ENCODE measurements at places on chromosomes 5 and 9.

GRCh38 chr5:71600783-71601182, 13.6 kb downstream of the MCCC2 start:
- no peak for DNase-seq

- no peak for DNase-seq
Observed at GRCh38 chr9:137370865-137371520, 52.0 kb downstream of the EXD3 start.

DNA sequence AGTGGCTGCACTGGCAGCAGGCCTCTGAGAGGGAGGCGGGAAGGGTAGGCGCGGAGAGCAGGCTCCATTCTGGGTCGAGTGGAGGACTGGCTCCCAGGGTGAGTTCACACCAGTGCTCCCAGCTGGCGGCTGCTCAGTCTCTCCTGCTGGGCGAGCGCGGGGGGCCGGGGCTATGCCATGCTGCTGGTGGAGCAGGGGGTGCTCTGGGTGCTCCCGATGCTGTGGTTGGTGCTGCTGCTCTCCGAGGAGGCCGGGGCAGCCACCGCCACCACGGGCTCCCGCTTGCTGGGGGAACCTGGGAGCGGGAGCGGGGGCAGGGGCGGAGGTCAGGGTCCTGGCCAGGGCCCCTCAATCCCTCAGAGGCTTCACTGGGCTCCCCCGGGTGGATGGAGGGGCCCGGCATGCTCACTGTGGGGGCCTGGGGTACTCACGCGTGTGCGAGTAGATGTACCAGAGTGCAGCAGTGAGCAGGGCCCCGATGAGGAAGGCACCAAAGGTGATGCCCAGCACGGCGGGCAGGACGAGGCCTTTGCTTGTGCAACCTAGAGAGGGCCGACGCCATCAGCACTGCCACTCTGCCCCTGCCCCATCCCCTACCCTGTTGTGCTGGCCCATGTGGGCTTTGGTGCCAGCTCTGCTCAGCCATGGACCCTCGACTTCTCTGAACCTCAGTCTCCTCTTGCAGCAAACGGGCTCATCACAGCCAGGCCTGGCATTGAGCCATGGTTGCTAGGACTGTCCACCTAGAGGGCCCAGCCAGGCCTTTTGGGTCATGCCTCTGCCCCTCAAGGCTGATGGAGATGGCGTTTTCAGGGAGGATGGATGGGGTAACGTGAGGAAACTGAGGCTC, 13.1 kb downstream of the FPGS start:
- no peak for DNase-seq

DNA sequence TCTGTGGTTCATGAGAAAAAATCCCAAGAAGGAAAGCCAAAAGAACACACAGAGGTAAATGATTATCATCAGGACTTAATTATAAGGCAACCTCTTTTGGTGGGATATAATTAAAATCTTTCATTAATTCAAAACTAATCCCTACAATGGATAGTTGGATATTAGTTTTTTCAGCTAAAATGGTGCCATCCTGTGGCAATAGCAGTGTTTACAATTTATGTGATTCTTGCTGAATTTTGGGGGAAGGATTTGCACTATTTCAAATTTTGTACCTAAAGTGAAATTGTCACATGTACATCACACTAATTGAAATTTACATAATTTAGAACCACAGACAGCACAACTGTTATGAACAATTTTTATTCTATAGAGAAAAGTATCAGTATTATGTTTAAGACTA, 67.0 kb downstream of the CAST start:
- DNase-seq = no peak

DNA sequence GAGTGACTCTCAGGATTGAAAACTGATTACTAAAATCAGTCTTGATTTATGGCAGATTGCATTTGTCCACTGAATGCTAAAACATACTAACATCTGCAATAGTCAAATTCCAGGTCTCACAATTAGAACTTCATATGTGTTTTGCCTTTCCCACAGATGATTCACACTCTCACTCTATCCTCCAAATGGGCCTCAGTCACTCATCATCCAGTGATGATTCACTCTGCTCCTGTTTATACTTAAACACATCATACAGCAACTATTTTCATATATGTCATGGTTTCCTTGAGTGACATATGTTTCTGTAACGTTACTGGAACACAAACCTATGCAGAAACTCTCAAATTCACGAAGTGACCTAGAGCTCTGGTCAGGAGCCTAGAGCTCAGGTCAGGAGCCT, 512.9 kb downstream of the HINT1 start:
- DNase-seq = no peak

All from AG09319 (cell line).